Panc1 (cell line): ENCODE measurements at places on chromosomes 1 and 21. TPM values are rescaled to one million over a fixed set of nuclear protein-coding genes. Genes with fewer than 3 reads are reported as not detected.

DNA sequence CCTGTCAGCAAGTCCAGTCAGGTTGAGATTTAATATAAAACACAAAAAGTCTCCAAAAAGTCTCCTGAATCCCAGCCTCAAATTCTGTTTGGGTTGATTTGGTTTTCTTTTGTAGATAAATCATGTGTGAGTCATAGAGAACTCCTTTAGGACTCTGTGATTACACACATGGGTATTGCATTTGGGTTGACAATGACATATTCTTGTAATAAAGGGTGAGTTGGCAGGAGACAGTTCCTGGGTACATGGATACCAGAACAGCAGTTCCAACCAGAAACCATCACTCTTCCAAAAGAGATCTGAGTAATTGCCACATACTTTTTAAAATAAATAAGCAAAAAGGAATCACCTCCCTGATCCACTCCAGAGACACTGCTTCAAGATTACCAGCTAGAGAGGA lies 8.9 kb downstream of the CR2 start:
- peaks cover 24% of the 10 kb centered on the region for H3K27me3 ChIP-seq
- no peaks in the 10 kb centered on the region for H3K4me1 ChIP-seq
- no peak overlapping the region for H3K4me3 ChIP-seq
- no peak overlapping the region for H3K27ac ChIP-seq

DNA sequence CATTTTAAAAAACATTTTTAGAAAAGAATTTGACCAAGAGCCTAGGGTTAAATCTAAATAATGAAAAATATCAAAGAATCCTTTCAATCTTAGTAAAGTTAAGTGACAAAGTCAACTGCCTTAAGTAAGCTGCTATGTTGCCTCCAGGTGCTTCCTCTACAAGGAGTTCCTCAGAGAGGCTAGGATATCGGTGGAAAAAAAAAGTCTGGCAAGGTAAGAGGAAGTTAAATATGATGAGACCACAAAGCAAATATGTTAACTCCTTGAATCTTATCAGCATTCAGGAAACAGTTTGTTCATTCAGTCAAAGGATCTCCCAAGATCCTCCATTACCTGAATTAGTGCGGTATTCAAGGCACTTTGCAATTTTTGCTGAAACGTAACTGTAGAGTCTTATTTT lies 563.5 kb downstream of the PTPRC start:
- no peaks in the 10 kb centered on the region for H3K27me3 ChIP-seq
- no peak overlapping the region for H3K4me3 ChIP-seq
- DNase-seq, result no peak
- no peaks in the 10 kb centered on the region for H3K36me3 ChIP-seq

- H3K27me3 ChIP-seq, result no peaks in the 10 kb centered on the region; the same call in 1 of the 2 replicates
- H3K4me1 ChIP-seq, result no peaks in the 10 kb centered on the region
- DNase-seq, result no peak
- H3K4me3 ChIP-seq, result no peak overlapping the region
- H3K27ac ChIP-seq, result no peak overlapping the region
These were observed 264.3 kb upstream of the PLD5 start for GRCh38 chr1:242788771-242789170.

- H3K4me1 ChIP-seq, result peaks cover 6% of the 10 kb centered on the region; the same call in 1 of the 2 replicates
- peaks cover 22% of the 10 kb centered on the region for H3K27me3 ChIP-seq
- DNase-seq, result no peak
These were observed 69.3 kb downstream of the FOXD2 start for GRCh38 chr1:47507144-47507543.

DNA sequence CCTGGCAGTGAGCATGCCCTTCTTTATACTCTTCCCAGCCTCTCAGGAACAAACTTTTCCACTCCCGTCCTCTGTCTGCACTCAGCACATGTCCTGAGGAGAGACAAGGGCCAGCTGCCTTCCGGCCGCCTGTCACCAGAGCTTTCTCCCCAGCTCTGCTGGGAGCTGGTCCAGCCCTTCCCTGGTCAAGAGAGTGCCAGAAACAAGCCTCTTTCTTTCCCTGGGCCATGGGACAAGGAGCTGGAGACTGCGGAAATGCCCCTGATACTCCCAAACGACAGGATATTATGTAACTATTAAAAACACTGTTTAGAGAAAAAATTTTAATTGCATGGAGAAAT lies 10.4 kb downstream of the LAMB3 start:
- H3K4me3 ChIP-seq, result no peak overlapping the region
- DNase-seq, result no peak
- H3K27me3 ChIP-seq, result no peaks in the 10 kb centered on the region
- H3K36me3 ChIP-seq, result no peaks in the 10 kb centered on the region

GRCh38 chr1:65265296-65265650 lies 44.1 kb upstream of the DNAJC6 start:
- H3K27me3 ChIP-seq, result no peaks in the 10 kb centered on the region
- peaks cover 1% of the 10 kb centered on the region; the same call in 1 of the 2 replicates for H3K4me1 ChIP-seq
- no peaks in the 10 kb centered on the region for H3K36me3 ChIP-seq
- no peak overlapping the region for H3K4me3 ChIP-seq
- no peak overlapping the region for H3K27ac ChIP-seq
- no peak for DNase-seq

DNA sequence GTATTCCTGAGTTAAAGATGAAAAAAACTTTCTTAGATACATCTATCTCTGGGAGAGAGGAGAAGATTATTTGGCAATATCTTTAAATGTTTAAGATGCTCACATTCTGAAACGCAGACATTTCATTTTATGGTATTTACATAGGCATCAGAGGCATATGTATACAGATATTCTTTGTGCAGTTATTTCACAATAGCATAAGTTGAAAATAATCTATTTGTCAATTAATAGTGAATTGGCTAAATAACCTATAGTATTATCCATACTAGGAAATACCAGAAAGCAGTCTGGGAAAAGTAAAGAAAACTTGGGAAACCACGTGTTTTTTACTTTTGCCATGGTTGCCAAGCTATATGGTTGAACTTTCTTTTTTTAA lies 35.9 kb downstream of the GLUL start:
- H3K27me3 ChIP-seq, result no peaks in the 10 kb centered on the region; the same call in 1 of the 2 replicates

- no peaks in the 10 kb centered on the region for H3K4me1 ChIP-seq
- no peak overlapping the region for H3K4me3 ChIP-seq
- no peaks in the 10 kb centered on the region for H3K27me3 ChIP-seq
These were observed 41.7 kb downstream of the SEC16B start for GRCh38 chr1:177928194-177928593.

- H3K4me3 ChIP-seq, result no peak overlapping the region
- peaks cover 54% of the 10 kb centered on the region for H3K36me3 ChIP-seq
- no peaks in the 10 kb centered on the region for H3K27me3 ChIP-seq
- DNase-seq, result no peak
- no peak overlapping the region for H3K27ac ChIP-seq
These were observed 91.4 kb downstream of the MACF1 start for GRCh38 chr1:39295901-39296300.

DNA sequence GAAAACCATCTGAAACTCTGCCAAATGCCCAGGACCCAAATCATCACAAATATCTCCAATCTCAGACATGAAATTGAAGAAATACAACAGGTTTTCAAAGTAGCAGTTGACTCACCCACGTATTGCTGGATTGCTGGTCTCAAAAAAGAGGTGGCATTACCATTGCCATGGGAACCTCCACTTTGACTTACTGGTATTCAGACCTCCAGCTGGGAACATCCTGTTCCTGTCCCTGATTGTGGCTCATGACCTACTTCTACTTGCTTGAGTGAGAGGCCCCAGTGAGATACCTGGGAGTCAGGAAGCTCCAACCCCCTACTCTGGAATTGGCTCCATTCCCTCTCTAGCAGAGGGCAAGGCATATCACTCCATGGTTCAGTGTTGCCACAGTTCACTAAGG lies 64.6 kb downstream of the NMNAT2 start:
- no peak for DNase-seq
- H3K4me1 ChIP-seq, result peaks cover 6% of the 10 kb centered on the region
- no peak overlapping the region for H3K4me3 ChIP-seq

DNA sequence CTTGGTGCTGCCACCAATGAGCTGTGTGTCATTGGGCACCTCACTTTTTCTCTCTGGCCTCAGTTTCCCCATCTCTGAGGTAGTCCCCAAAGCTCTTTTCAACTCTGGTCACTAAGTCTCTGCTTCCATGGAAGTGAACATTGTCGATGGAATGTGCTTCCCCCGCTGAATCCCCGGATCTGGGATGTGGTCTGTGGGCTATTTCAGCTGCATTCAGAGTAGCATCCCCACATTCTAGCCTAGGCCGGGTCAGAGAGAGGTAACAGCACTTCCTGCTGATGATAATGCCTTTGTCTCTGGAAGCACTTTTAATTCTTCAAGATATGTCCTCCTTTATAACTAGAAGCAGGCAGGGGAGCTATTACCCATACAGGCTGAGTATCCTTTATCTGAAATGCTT lies 29.8 kb downstream of the RASSF5 start:
- no peak overlapping the region for H3K27ac ChIP-seq
- H3K27me3 ChIP-seq, result no peaks in the 10 kb centered on the region
- DNase-seq, result no peak
- no peaks in the 10 kb centered on the region for H3K4me1 ChIP-seq

DNA sequence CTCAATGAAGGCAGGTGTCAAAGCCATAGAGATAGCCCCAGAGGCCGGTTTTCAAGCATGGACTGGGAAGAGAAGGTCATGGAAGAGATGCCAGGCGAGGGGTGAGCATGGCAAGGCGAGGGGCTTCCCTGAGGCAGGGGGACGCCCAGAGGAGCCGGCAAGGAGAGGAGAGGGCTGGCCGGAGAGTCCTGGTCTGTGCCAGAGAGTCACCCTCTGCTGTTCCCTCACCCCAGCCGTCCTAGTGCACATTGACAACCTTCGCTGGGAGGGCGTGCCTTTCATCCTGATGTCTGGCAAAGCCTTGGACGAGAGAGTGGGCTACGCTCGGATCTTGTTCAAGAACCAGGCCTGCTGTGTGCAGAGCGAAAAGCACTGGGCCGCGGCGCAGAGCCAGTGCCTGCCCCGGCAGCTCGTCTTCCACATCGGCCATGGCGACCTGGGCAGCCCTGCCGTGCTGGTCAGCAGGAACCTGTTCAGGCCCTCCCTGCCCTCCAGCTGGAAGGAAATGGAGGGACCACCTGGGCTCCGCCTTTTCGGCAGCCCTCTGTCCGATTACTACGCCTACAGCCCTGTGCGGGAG lies 28.8 kb downstream of the H6PD start:
- DNase-seq, result no peak
- no peak overlapping the region for H3K27ac ChIP-seq
- peaks cover 12% of the 10 kb centered on the region for H3K4me1 ChIP-seq
- H3K4me3 ChIP-seq, result no peak overlapping the region
- no peaks in the 10 kb centered on the region for H3K36me3 ChIP-seq
- no peaks in the 10 kb centered on the region for H3K27me3 ChIP-seq

DNA sequence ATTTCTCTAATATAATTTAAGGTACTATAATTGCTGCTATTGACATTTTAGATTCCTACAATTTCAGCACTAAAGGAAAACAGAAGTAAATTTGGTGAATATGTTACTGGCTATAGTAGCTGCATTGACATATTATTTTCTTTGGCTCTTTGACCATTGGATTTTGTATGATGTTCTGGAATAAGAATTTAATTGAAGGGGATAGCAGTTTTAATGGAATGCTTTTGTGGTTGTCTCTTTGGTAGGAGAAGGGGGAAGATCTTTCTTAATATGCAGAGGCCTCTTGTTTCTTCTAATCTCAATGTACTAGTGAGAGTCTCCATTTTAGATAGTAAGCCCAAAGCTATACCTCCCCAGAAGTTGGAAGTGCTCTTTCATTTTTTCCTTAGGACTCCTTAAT lies 6.9 kb downstream of the DTL start:
- H3K27ac ChIP-seq, result peak overlapping the region; percentile 15; the same call in 1 of the 2 replicates
- H3K4me3 ChIP-seq, result no peak overlapping the region
- peaks cover 32% of the 10 kb centered on the region for H3K4me1 ChIP-seq
- no peaks in the 10 kb centered on the region for H3K27me3 ChIP-seq

DNA sequence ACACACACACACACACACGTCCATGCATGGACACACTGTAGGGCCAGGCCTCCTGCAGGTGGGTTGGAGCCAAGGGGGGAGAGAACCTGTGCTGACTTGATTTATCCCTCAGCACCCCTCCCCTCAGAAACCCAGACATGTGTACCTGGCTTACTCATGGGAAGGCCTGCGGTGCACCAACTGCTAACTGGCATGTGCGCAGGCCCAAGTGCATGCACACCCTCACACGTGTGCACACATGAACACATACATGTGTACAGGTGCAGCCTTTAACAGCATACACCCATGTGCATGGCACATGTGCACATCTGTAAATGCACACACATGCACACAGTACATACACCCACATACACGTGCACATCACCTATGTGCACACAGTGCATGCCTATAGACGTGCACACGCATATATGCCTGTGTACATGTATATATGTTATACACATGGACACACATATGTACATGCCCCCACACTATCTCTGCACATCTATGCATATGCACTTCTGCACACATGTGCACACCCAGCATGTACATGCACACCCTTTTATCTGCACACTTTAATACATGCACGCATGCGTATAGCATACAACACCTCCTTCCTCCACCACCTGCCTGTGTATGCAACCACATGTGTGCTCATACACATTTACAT lies 67.5 kb downstream of the TRIM11 start:
- H3K27me3 ChIP-seq, result no peaks in the 10 kb centered on the region
- no peaks in the 10 kb centered on the region for H3K4me1 ChIP-seq
- no peak overlapping the region for H3K27ac ChIP-seq

DNA sequence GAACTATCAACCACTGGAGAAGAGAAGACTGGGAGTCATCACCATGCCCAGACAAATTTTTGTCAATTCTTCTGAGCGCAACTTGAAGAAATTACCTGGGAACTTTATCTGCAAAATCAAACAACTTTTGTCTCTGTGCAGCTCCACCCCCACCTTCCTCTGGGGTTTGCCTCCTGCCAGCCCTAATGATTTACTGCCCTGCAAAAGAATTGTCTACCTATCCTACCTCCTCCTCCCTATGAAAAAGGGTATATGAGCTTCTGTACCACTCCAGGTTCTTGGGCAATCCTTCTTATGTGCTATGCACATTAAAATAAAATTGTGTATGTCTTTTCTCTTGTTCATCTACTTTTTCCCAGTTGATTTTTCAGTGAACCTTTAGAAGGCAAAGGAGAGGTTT lies 191.9 kb downstream of the URB2 start:
- no peak overlapping the region for H3K27ac ChIP-seq
- H3K4me3 ChIP-seq, result no peak overlapping the region
- DNase-seq, result no peak

DNA sequence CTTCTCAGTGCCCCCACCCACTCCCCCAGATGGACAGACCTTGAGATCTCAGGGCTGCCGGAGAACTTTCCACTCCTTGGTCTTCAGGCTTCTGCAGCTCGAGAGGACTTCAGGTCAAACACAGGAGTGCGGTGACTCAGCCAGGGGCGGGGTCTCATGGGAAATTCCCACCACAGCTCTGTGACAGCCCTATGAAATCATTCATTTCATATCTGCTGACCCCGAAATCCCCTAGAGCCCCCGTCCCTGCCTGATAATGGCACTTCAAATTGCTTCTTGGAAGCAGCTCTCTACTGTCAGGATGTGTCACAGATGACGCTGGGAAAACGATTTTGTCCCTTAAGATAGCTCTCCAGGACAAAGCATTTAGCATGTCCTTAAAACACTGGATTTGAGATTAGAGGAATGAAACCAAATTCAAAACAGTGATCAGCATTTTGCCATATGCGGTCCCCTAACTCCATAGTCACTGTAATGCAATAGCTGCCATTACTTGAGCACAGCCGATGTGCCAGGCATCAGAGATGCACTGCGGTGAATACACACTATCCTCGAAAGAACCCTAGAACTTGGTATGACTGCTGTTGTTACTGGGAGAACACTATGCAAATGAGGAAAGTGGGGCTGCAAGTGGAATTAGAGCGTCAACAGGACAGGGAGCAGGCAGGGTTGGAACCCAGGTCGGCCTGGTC lies at the start of gene TNFRSF9:
Gene TNFRSF9, minus strand, starts transcription at position 95 of the 692 bp plus-strand sequence. CDS start 845 bp downstream, outside the sequence.
- no peak within 1 kb of the TSS for H3K4me3 ChIP-seq
- no peak for DNase-seq
- H3K27ac ChIP-seq, result no peak within 1 kb of the TSS
- 0 out of 2 replicates have a peak, but pooled peaks cover 3% of the 10 kb centered on the region for H3K4me1 ChIP-seq

CDC42BPA gene
- total RNA-seq, result 32.8 TPM

PSMD4 gene
- 256 TPM for total RNA-seq
